ENCODE measurements at places on chromosomes 1 and 21.

- DNase-seq: peak; percentile 71
Measured at GRCh38 chr21:32572574-32573420, 12.5 kb downstream of the TCP10L start.

- no peak for DNase-seq
Measured at GRCh38 chr1:20404466-20404865, 81.5 kb downstream of the CAMK2N1 start.

GRCh38 chr21:38351961-38352521 is 95.2 kb downstream of the KCNJ15 start:
- DNase-seq: no peak

DNA sequence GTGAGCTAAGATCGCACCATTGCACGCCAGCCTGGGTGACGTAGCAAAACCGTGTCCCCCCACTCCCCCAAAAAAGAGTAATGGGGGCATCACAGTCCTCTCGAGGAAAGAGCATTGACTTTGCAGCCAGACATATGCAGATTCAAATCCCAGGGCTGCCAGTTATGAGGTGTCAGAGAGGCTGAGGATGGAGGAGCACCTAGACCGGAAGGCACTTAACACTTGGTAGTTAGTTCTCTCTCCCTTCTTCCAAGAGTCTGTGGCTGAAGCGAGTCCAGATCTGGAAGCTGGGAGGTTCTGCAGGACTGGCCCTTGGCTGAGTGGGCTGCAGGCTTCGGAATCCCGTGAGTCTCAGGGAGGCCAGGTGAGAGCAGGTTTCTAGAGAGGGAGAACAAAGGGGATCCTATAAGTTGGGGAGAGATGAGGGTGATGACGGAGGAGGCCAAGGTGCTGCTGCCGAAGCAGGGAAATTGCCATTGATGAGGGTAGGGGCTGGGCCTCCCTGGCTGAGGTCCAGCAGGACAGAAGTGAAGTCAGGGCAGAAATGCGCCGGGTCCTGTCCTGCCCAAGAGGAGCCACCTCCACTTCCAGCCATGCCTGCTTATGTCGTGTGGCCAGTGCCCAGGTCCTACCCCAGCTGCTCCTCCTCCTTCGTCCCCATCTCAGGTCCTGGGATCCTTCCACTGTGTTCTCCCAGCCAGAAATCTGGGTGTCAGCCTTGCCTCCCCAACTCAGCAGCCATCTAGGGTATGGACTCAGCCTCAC is 13.3 kb upstream of the SPOCD1 start:
- no peak for DNase-seq

DNA sequence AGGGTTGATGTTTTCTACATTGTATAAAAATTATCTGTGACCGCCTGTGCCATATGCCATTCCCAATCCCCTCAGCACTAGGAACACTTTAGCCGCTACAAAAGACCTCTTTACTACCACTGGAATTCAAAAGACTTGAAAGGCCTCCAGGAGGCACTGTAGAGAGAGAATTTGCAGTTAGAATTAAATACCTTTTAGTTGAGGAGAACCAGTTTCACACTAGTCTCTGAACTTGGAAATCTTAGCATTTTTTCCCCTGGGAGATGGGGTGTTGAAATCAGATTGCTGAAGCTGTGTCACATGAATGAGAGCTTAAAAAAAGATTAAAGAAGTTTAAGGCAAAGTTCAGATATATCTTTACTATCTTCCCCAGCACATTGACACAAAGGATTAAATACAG is 291.0 kb downstream of the ADGRL2 start:
- no peak for DNase-seq

DNA sequence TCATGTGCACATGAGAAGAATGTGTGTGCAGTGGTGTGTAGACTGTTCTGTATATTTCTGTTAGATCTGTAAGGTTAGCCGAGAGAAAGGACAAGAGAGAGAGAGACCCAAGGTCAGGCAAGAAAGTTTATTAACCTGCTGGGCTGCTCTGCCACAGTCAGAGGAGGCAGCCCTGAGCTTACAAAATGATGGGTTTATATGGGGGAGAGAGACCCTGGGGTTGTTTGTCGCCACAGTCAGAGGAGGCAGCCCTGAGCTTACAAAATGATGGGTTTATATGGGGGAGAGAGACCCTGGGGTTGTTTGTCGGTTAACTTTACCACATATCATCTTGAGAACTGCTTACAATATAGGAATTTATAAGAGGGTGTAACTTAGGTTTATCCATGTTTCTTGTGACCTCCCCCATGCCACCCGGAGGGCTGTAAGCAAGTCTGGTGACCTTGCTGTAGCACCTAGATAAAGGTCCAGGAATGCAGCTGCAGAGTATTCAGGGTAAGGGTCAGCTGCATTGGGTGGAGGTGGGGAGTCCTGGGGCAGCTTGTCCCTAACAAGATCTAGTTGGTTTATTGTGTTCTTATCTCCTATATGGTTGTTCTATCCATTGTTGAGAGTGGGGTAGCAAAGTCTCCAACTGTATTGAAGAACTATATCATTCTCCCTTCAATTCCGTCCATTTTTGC is 9.3 kb upstream of the ZBTB40 start:
- DNase-seq: no peak

GRCh38 chr1:20446796-20447195 is 39.2 kb downstream of the CAMK2N1 start:
- DNase-seq: no peak

DNA sequence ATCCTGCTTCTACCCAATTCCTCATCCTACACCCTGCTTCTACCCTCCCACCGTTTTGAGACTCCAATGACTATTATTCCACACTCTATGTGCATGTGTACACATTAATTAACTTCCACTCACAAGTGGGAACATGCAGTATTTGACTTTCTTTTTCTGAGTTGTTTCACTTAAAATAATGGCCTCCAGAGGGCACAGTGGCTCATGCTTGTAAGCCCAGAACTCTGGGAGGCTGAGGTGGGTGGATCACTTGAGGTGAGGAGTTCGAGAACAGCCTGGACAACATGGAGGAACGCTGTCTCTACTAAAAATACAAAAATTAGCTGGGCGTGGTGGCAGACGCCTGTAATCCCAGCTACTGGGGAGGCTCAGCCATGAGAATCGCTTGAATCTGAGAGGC is 464.8 kb downstream of the PTBP2 start:
- peak; percentile 3 for DNase-seq

Measured in HepG2 (cell line).